NCI-H1105 (cell line): ENCODE measurements at places on chromosomes 2 and 18.

- DNase-seq, result no peak
These were observed 71.5 kb downstream of the CDC42EP3 start for GRCh38 chr2:37599688-37600525.

- DNase-seq, result no peak
These were observed 67.9 kb downstream of the SETBP1 start for GRCh38 chr18:44748582-44748981.

DNA sequence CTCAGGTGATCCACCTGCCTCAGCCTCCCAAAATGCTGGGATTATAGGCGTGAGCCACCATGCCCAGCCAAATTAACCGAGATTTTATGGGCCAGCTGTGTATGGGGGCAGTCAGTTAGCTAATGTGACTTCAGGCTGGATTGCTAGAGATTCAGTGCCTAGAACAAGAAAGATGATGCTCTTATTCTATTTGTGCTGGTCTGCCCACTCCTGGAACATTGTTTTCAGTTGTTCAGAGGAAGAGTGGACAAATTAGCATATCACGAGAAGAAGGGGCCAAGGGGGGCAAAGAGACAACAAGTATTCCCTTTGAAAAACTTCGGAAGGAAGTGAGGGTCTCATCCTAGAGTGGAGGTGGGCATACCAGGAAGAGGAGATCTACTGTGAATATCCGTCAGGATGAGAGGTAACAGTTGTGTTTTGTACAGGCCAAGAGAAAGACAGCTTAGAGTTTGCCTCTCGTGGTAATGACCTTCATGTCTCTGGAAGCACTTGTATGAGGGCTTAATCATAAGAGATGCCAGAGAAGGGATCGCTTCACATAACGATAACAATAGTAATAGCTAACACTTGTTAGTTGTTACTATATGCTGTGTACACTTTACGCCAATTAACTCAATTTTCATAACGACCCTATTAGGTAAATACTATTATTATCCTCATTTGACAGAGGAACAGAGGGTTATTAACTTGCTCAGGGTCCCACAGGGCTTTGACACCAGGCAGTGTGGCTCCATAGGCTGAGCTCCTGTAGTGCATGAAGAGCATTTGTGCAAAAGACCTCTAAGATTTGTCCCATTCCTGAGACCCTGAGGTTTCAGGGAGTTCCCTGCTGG lies 138.3 kb downstream of the DDX1 start:
- peak; percentile 68 for DNase-seq

GRCh38 chr2:147808520-147808919 lies 36.3 kb upstream of the ACVR2A start:
- no peak for DNase-seq

DNA sequence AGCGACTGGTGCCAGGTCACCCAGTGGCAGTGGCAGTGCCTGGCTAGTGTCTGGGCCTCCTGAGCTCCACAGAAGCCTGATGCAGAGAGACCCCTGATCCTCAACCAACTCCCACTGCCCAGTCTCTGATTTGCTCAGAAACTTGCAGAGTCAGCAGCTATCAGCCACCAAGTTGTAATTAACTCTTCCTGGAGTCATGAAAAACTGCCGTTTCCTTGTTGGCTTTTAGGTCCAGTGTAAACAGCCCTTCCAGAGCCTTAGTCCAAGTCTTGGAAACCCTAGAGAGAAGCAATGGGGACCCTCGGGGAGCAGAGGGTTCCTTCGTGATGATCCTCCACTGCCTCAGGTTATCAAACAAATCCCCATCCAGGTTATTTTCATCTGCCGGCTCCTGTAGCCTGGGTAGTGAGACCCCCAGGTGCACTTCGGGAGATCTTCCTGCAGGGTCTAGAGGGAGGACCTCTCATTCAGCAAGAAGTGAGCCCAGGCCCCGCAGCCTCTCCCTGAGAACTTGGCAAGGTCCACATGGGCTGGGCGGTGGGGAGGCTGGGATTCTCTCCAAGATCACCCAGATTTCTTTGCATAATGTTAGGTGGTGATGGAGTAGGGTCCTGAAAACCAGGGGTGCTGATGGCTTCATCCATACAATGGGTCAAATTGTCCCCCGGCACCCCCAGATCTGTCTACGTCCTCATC lies 137.7 kb upstream of the HDAC4 start:
- DNase-seq, result no peak

- no peak for DNase-seq
These were observed 157.5 kb upstream of the FHL2 start for GRCh38 chr2:105556366-105556765.

DNA sequence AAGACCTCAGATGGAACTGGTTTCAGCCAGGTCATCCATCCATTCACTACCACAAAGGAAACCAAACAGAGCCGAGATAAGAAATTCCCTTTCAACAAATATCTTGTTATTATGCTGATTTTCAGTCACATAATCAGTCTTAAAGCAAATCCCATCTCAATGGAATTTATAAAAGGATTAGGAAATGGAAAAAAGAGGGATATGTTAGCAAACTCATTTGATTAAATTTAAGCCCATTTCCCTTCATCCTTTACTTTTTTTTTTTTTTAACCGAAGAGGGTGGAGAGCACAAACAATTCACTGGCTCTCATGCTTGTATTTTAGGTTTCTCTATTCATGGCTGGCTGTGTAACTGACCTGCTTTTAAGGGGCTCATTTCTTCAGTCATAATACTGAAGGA lies 109.0 kb upstream of the GATA6 start:
- DNase-seq, result no peak

DNA sequence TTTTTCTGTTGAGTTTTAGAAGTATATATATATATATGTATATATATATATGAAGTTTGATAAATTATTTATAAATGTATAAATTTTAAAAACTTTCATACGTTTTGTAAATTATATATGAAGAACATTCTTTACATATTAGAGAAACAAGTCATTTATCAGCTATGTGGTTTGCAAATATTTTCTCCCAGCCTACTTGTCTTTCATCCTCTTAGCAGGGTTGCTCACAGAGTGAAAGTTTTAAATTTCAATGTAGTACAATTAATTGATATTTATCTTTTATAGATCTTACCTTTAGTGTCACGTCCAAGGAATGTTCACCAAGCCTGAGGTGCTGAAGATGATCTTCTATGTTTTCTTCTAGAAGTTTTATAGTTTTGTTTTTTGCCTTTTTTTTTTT lies 78.3 kb upstream of the HS6ST1 start:
- DNase-seq, result no peak

DNA sequence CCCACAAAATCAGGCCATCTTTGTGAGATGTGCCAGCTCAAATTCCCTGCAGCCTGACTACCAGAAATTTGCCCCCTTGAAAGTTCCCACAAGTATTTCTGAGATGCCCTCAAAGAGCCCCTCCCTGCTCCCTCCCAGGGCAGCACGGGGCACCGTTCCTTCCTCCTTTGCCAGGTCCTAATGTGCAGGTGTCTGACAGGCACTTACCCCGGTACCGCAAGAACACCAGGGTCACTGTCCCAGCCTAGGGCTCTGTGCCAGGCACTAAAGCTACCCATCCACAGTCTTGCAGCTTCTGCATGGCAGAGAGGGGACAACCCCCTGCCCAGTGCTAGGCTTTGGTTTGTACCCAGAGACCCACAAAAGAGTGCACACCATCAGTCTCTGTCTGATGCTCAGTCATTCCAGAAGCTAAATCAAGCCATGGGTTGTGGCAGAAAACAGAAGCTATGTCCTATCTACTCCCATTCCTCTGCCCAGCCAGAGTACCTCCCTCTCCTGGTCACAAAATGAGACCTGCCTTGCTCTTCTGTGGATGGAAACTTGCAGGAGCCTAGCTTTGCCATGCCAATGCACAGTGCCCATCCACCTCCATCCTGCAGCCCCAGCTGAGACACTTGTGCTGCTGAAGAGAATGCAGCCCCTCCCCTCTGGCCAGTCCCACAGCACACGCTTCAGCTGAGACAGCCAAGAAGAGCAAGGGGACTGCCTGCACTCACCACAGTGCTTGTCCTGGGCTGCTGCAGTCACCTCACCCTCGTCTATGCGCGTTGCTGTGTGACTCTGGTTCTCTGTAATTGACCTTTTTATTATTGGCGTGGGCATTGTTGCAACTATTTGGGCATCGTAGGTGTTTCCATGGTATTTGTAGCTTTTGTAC lies 48.7 kb downstream of the INPP5D start:
- DNase-seq, result no peak

- no peak for DNase-seq
These were observed 37.7 kb downstream of the ADAM23 start for GRCh38 chr2:206481056-206481455.

DNA sequence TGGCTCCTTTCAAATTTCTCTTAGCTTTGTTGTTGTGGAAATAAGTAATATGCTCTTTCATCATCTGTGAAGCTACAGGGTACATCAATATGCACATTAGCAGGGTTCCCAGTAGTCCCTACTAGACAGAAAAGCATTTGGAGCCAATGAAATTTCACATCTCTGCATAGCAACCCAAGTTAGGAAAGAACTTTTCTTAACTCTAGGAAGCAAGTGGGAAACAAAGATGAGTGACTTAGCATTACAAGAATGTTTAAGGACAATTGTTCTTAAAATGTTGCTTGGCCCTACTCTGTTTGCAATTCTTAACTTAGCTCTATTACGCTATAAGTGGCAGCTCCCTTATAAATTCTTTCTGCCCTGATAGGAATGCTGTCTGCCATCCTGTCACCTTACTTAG lies 39.6 kb downstream of the ZEB2 start:
- no peak for DNase-seq

GRCh38 chr18:67410075-67411070 lies 106.1 kb downstream of the DSEL start:
- DNase-seq, result no peak

DNA sequence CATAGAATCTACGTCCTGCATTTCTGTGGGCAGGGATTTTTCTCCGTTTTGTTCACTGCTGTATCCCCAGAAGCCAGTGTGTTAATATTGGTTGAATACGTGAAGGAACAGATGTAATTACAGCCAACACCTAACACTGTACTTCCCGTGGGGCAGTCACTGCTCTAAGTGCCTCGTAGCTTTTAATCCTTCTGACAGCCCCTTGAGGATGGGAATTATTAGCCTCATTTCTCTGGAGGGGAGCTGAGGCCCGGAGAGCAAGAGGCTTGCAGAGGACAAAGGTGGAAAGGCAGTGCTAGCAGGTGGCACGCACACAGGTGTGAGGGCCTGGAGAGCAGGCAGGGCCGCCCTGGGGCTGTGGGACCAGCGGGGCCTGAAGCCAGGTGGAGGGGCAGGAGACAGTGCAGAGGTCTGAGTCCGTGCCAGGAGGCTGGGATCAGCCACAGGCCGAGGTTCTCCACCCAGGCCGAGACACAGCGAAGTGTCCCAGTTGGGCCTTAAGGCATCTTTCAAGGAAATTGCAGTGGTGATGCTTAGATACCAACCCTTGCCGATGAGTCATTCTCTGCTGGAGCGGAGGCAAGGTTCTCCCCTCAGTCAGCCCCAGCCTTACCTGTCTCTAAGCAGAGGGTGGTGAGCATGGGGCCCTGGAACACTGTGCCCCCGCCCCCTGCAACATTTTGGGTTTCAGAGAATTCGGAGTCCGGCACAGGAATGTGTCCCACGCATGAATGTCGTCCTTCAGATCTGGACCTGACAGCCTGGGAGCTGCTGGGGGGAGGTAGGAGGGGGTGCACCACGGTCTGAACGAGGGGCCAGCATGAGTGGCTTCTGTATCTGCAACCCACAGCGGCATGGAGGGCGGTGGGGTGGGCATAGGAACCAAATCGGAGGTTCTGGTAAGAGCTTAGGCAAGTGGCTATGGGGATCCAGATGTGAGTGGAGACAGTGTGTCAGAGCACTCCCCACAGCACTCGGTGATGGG lies 122.6 kb downstream of the GBX2 start:
- no peak for DNase-seq

DNA sequence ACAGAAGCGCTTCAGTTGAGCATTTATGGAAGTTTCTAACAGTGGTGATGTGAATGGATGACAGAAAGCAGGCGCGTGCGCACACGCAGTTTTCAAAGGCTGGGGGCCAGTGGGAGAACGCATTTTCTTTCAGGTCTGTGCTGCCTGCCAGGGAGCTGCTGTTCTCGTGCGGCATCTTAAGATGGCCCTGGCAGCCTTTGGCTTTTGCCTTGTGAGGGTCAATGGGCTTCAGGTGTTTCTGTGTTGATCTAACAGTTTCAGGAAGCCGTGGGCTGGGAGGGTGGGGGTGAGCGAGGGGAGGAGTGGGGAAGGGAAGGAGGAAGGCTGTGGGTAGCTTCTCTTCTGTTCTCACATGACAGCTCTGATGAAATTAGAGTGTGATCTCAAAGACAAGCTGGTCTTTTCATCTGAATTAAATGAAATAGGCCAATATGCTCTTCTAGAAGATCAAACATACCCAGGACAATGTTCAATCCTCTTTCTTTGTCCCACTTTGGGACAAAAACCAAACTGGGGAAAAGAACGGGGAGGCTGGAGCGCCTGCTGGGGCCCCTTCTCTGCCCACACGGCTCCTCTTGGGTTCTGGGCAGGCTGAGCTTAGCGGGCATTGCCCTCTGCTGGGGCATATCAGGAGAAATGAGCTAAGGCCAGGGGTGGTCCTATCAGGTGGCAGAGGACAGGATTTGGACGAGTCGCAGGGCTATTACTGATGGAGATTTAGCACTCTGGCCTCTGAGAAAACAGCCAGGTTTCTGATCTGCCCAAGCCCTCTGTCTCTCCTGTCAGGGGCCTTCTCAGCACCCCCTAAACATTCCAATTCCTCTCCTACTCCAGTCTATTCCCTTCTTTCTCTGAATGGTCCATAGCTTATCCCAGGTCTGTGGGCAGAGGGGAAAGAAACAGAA lies 126.2 kb upstream of the LGALSL start:
- DNase-seq, result peak; percentile 19
